ENCODE measurements at places on chromosomes 5 and 9. TPM values are rescaled to one million over a fixed set of nuclear protein-coding genes. Genes with fewer than 3 reads are reported as not detected.

- DNase-seq: peak; percentile 11
Measured at GRCh38 chr9:120267929-120268328, 312.0 kb downstream of the CDK5RAP2 start.

The PDCD1LG2 gene
- 10.7 TPM for total RNA-seq

DNA sequence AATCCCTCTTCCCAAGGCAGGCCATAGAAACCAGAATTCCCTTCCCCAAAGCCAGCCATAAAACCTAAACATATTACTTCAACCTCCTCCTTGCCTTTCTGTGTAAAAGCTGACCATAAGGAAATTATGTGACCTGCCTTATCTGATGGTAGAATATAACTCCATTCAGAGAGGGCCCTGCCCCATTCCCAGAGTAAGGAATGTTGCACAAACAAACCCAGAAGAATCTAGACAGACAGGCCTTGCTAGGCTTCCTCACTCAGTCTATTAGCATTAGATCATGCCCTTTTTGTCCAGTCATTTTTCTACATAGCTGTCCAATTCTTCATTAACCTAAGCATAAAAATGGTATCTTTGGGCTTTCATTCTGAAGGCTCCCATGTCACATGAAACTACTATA lies 17.8 kb upstream of the IFNB1 start:
- no peak for DNase-seq

GRCh38 chr5:164748861-164749260 lies 1243.4 kb downstream of the MAT2B start:
- DNase-seq: no peak

DNA sequence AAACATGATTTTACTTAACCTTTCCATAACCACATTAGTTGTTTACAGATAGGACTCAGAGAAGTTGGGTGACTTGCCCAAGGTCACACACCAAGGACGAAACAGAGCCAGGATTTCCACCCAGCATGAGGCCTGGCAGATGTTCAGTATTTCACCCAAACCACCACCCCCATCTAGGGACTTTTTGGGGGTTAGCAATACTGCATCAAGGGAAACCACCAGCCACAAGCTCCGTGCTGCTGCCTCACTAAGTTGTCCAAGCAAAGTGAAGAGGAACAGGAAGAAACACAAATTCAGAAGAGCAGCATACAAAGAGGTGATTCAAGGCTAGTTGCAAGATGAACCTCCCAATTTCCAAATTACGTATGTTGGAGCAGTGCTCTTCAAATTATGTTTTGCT lies 219.6 kb upstream of the RORB start:
- DNase-seq: no peak

DNA sequence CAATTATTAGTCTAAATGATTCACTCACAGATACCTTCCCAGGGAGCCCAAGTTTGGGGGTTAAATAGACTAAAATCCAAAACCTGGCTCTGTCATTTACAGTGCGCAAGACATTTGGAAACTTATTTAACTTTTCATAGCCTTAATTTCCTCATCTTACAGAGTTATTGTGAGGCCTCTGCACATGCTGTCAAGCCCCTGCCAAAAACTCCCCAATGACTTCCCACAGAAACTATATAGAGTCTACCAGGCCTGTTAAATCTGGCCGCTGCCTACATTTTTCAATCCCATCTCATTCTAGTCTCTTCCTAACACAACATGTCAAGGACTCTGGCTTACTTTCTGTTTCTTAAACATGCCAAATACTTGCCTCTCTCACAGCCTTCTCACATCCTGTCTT lies 412.5 kb downstream of the ELAVL2 start:
- DNase-seq: no peak

DNA sequence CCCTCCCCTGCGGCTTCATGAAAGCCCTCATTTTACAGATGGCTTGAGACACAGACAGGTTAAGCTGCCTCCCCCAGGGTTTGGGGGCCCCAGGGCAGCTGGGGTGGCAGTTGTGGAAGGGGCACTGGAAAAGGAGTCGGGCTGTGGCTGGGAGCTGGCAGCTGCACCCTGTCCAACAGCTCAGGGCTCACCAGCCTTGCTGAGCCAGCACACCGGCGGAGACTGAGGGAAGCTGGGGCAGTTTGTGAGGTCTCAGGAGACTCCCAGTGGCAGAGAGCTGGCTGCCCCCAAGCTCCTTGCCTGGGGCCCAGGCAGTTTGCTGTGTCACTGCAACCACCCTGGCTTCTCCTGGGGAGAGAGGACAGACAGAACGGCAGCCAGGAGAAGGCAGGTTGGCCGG lies 34.8 kb upstream of the RAPGEF1 start:
- DNase-seq: no peak

DNA sequence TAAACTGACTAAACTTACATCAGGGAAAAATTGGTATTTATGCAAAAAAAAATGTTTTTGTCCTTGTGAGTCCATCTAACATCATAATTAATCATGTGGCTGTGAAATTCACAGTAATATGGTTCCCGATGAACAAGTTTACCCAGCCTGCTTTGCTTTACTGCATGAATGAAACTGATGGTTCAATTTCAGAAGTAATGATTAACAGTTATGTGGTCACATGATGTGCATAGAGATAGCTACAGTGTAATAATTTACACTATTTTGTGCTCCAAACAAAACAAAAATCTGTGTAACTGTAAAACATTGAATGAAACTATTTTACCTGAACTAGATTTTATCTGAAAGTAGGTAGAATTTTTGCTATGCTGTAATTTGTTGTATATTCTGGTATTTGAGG lies 16.6 kb upstream of the SRP19 start:
- DNase-seq: no peak

- DNase-seq: peak; percentile 91
Measured at GRCh38 chr9:79224672-79225433, 346.9 kb upstream of the TLE4 start.

All from RPMI7951 (cell line).